Left lobe of liver (tissue), 2 donors: ENCODE measurements at places on chromosomes 11 and 22. TPM values are rescaled to one million over a fixed set of nuclear protein-coding genes. Genes with fewer than 3 reads are reported as not detected.

GRCh38 chr11:107457558-107458271, at the start of gene CWF19L2:
Gene CWF19L2, minus strand, starts transcription at chr11:107457825. Its CDS starts 9 bp downstream, at chr11:107457816.
- DNase-seq, result peak; percentile 90

- no peak for DNase-seq
These were observed 4.9 kb downstream of the IFT46 start for GRCh38 chr11:118560806-118561205.

DNA sequence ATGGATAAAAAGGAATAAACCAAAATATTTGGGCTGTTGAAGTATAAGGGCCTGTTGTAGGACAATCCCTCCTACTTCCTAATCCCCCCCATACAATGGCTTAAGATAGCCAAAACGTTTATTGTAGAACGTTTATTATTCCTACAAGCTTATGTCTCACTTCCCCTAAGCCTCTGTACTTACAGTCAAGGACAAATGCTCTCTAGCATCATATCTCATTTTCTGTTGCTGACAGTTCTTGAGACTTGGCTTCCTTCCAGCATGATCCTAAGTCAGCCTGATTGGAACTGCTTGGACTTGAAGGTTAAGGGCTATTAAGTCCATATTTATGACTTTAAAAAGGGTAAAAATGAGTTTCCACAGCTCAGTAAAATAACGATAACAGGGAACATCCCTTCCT, 8.8 kb downstream of the MISFA start:
- no peak for DNase-seq

GRCh38 chr22:48268771-48269552, 1506.5 kb downstream of the TBC1D22A start:
- no peak for DNase-seq

DNA sequence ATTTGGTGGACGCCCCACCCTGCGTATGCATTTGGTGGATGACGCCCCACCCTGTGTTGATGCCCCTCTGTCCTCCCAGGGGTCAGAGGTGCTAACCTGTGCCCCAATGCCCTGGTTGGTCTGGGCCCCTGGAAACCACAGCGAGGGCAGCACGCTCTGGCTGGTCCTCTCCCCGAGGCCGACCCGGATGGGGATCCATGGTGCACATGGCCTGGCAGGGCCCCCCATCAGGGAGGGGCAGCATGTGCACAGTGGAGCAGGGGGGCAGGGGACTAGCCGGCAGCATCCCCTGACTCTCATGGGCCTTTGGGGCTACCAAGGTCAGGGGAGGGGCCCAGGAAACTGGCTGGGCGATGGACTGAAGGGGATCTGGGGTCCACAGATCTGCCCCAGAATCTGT, 7.6 kb upstream of the MUC5AC start:
- no peak for DNase-seq

DNA sequence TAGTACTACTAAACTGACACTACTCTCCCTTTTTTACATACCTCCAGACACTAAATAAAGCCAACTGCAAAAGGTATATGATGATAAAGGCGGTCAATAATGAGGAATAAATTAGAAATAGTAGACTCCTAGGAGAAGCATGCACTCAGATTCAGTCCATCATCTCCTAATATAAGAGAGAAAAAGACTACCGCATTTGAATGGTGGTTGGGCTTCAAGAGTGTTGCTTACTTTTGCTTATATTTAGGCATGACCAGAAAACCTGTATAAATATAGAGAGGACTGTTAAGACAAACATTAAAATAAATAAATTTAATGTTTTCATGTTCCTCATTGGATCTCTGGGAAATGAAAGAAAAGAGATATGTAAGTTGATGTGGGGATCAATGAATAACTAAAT, 1137.0 kb downstream of the FAM181B start:
- DNase-seq, result no peak

Gene CNGA4
- not detected for total RNA-seq

Gene KRTAP5-8
- 0.25 TPM for total RNA-seq

Gene RCOR2
- total RNA-seq, result 0.23 TPM

Gene KCNK4
- total RNA-seq, result not detected
